DMS153 (cell line): ENCODE measurements at places on chromosomes 1 and 21.

DNA sequence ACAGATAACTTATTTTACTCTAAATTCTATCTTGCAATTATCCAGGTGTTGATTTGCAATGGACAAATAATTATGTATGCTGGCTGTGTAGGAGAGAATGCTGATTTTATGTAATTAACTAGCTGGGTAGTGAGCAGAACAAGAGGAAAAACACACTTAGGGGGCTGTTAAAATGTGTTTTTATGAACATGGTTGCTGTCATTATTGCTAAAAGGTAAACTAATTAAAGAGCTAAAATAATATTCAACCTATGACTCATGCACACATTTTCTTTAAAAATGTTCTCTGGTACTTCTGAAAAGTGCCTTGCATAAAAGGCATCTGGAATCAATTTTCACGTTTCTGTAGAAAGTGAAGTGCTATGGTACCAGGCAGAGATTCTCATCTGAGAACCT is 192.8 kb upstream of the C8B start:
- no peak for DNase-seq

DNA sequence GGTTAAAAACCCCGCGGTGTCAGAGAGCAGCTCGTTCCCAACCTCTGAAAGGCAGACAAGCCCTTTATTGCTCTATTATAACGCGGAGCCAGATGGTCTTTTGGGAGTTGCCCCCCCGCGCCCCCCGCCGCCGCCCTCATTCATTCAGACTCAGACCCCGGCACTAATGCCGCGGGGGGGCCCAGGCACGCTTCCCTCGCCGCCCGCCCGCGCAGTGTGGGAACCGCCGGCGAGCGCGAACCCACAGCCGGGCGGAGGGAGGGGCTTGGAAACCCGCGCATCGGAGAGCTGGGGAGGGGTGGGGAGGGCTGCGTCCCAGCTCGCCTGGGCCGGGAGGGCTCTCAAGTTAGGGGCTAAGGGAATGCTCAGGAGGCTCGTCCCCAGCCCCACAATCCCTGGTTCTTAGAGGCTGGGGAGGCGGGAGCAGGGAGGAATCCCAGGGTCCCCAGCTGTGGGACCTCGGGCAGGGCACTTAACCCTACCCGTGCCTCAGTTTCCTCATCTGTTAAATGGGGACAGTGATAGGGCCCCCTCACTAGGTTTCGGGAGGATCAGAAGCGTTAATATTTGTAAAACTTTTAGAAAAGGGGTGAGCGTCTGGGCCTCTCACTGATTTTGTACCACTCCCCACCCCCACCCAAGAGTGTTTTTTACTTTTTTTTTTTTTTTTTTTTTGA is 10.9 kb upstream of the HES5 start:
- DNase-seq: no peak

DNA sequence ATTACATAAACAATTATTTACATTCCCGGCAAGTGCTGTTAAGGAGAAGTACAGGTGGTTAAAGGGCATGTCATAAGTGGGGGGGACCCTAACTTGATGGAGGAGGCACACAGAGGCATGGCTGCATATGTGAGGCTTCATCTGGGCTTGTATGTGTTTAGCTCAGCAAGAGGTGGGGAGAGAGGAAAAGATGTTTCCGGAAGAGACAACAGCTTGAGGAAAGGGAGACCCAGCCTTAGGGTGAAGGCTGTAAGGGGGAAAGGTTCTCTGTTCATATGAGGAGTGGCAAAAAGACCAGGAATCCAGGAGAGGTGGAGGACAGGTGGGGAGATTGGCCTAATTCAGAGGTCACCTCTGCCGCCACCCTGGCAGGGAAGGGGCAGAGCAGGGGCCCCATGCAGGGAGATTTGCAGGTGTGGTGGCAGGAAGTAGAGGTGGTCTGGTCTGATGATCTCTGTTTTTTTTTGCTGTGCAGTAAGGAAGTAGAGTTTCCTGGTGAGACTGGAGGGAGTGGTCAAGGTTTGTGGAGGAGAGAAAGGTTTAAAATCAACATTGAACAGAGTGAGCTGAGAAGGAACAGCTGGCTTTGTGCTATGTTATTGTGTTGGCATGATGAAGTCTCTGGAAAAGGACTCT is 9.0 kb downstream of the TRAF5 start:
- peak; percentile 40 for DNase-seq

GRCh38 chr1:232983817-232984567 is 33.6 kb downstream of the NTPCR start:
- DNase-seq: no peak

GRCh38 chr1:118075116-118075515 is 109.9 kb downstream of the SPAG17 start:
- DNase-seq: peak; percentile 23

DNA sequence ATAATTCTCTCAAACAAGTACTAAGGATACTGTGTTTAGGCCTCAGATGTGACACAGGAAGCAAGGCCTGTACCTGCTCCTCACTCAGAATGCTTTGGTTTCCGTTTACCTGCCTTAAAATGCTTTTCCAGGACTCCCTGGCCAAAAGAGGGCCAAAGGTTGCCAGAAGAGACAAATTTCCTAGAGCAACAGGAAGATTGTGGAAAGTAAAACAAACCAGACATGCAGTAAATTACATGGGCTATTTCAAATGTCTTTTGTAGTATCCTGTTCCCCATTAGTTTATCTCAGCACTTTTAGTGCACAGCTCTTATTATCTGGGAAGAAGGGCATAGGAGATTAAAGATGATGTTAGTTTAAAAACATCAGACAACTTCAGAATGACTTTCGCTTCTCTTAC is 280.0 kb downstream of the NFIA start:
- no peak for DNase-seq

DNA sequence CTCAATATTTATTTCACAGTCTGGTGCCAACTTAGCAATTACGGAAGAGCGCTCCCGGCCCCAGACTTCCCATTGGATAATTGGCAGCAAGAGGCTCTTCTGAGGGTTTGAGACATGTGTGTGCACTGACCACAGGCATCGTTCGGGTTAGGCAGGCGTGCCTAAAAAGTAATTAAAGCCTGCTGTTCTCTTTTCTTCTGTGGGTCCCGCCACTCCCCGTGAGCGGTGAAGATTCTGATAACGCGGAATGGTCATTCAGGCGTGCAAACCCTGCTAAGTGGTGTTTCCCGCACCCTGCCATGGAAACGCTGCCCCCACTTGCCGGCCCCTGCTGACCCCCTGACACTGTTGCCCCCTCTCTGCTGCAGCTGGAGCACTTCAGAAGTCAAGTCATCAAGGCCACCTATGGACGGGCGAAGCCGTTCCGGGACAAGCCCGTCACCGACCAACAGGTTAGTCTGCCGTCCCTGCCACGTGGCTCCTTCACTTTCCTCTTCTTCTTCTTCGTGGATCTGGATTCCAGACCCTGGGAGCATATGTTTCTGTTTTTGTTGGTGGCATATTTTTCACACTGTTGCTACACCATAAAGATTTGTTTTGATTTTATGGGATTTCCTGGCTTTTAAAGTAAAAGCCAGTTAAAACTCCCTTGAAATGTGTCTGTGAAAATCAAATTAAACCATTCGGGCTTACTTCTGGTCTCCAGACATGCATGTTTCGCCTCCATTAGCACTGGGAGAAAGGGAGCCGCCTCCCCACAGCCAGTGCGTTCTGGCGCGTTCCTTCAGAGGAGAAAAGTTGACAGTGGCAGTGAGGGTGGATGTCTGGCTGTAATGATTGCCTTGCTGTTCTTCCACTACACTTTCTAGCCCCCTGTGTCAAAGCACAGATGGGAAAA is 79.9 kb downstream of the FHAD1 start:
- DNase-seq: no peak

DNA sequence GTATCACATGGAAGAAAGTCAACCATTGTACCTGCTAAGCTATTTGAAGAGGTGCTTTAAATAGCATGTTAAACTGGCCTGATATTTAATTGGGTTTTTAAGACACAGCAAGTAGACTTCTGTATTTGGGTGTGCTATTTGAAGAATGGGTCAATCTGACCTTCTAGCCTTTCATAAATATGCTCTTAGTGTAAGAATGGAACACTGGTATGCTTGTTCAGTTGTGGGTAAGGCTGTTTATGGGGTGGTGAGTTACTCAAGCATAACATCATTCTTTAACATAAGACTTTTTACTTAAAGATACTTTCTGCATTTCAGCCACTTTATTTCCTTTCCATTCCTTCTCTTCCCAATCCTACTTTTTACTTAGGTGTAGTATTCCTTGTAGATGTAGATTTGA is 21.4 kb downstream of the AHCYL1 start:
- DNase-seq: no peak

DNA sequence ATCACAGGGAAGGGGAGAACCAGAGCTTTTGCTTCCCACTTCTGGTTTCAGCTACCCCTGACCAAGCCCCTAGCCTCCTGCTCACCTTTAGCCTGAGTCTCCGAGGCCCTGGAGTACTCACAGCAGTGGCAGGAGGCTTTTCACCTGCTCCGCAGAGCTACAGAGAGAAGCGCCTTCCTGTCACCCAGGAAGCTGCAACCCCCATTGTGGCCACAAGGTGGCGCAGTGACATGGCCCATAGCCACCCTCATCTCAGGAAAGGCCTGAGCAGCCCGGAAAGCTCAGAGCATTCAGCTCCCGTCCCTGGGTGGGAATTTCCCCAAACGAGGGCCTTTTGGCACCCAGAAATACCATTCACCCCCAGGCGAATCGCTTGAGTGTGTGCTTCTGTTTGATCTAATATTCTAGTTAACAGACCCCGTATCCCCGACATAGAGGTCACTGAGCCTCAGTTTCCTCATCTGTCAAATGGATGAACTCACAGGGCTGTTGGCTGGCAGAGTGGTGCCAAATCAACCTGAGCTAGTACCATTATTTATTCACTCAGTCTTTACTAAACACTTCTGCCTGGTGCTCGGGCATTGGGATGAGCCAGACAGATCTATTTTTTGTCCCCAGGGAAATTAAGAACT is 25.3 kb downstream of the A3GALT2 start:
- peak; percentile 86 for DNase-seq

GRCh38 chr1:230749635-230750034 is 2.4 kb downstream of the CAPN9 start:
- DNase-seq: no peak

DNA sequence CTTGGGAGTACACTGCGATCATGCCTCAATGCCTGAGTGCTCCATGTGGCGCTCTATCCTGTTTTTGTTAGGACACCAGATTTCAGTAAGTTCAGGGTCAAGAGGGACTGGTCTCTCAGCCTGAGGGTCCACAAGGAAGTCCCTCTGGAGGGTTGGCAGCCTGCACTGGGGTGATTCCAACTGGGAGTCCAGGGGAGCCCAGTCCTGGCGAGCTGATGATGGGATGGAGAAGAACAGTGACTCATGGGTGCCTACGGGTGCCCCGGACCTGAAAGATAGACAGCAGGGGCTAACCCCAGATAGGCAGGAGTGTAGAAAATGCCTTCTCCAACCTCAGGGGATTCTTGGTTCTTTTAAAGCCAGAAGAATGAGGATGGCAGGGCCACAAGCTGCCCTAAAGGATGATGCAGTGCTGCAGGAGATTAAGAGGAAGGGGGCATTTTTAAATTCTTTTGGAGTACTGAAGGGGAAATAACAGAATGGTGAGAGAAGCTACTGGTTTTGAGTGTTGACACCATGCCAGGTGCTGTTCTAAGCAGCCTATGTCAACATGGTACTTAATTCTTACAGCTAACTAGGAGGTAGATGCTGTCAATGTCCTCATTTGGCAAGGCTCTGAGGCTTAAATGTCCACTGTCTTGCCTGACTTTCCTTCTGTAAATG is 68.4 kb upstream of the TLR5 start:
- no peak for DNase-seq

- no peak for DNase-seq
Measured at GRCh38 chr1:29711582-29712283, 475.4 kb downstream of the PTPRU start.

GRCh38 chr1:204147406-204148383 is 4.1 kb downstream of the ETNK2 start:
- no peak for DNase-seq

DNA sequence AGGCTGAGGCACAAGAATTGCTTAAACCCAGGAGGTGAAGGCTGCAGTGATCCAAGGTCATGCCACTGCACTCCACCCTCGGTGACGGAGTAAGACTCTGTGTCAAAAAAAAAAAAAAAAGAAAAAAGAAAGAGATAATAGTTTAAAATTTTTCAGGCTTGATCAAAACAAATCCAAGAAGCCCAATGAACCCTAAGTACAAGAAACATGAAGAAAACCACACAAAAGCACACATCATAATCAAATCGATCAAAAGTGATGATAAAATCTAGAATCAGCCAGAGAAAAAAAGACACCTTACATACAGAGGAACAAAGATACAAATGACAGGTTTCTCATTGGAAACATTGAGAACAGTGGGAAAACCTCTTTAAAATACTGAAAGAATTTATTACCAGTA is 31.5 kb downstream of the LDLRAD1 start:
- no peak for DNase-seq
